KBM-7 (cell line): ENCODE measurements at places on chromosomes 5 and 9.

GRCh38 chr5:33565324-33565723 lies 124.6 kb downstream of the TARS1 start:
- DNase-seq: no peak

DNA sequence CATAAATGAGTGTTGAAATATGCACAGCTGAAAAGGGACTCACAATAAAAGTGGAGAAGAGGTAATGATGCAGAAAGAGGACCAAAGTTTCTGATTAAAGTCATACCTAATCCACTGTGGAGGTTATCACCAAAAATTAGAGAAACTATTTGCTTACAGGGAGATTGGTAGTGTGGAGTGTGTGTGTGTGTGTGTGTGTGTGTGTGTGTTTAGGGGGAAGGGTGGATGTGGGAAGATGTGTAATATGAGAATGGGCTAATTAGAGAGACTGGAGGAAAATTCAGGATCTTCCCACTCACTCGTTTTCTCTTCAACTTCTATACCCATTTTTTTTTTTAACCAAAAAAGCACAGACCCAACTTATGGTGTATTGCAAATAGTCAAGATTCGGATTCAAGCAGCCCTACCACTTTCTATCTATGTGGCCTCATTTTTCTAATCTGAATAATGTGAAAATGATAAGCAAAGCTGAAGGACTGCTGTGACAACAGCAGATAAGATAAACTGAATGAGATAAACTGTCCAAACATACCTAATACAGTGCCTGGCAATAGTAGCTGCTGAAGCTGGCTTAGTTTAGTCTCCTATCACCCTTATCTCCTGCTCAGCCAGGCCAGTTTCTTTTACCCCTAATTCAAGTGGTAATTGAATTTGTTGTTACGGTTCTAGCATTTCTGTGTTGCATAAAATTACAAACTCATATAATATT lies 501.1 kb downstream of the KDM4C start:
- no peak for DNase-seq

DNA sequence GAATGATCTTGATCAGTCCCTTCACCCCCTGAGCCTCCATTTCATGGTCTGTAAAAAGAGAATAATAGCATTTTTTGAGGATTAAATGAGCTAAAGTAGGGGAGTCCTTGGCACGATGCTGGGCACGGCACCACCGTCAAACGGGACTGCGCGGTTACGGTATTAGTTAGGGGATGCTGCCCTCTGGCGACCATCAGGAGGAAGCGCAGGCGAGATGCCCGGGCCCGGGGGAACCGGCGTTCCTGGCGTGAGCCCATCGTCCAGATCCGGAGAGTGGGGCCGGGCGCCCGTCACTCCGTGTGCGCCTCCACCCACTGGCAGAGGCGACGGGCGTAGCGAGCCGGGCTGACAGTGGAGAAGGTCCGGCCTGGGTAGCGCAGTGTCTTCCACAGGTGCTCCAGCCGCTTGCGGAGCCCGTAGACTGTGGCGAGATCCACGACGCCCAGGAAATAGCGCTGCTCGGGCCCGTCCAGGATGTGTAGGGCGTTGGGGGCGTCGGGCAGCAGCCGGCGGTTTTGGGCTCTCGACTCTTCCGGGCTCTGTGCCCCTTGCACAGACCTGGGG lies 4.8 kb upstream of the ST6GALNAC4 start:
- DNase-seq: peak; percentile 60

DNA sequence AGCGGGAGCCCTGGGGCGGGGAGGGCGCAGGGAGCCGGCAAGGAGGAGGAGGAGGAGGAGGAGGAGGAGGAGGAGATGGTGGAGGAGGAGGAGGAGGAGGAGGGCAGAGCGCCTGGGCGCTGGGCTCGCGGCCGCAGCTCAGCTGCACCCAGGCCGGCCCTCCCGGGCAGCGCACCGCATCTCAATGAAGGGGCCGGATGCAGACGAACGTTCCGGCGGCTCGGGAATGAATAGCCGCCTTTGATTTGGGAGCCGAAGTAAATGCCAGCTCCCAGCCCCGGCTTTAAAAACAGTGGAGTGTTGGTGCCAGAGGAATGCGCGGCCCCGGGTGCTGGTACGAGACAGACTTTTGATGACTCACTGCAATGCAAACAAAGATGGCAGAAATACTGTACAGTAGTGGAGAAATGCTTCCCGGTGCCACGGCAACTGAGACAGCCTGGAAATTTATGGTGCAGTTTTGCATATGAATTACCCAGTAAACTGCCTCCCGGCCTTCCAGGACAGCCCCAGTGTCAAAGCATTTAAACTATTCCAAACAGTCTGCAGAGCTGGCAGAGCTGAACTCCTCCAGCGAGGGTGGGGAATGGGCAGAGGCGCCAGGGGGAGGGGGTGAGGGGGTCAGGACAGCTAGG lies 43.1 kb downstream of the NACC2 start:
- DNase-seq: no peak

- no peak for DNase-seq
Observed at GRCh38 chr9:18071651-18072060, 402.3 kb upstream of the ADAMTSL1 start.

GRCh38 chr5:123223921-123224320 lies 134.9 kb downstream of the PRDM6 start:
- DNase-seq: no peak

- no peak for DNase-seq
Observed at GRCh38 chr5:53418409-53418808, 62.0 kb upstream of the FST start.

- DNase-seq: peak; percentile 28
Observed at GRCh38 chr9:7974335-7974960, 174.9 kb upstream of the DMAC1 start.

GRCh38 chr9:38707885-38708637 lies 11.9 kb downstream of the FAM240B start:
- DNase-seq: peak; percentile 15

GRCh38 chr5:9268226-9268625 lies 277.6 kb downstream of the SEMA5A start:
- DNase-seq: no peak

GRCh38 chr5:17024686-17025180 lies 88.6 kb upstream of the MYO10 start:
- no peak for DNase-seq
